Activated naive CD4-positive, alpha-beta T cell treated with anti-CD3 and anti-CD28 coated beads, Interleukin-2, amount 50 U/mL, for 16 hours (primary cell): ENCODE measurements at places on chromosomes 1 and 21.

DNA sequence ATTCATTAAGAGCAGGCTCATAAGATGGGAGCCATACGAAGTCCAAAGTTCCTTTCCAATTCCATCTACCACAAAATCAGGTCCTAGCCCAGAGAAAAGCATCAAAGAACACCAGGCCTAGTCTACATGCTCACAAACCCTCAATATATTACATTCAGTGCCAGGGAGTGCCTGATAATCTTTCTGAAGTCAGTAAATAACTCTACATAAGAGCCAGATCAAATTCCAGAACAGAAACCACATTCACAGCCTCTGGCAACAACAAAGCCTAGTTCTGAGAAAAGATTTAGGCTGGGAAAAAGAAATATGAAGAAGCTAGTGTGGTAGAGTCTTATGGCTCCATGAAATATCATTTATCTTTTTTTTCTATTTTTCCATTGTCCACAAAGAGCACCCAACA, 40.5 kb upstream of the RBBP5 start:
- no peak for DNase-seq

- DNase-seq: no peak
These were observed 5.9 kb upstream of the TAGLN2 start for GRCh38 chr1:159931101-159931794.

DNA sequence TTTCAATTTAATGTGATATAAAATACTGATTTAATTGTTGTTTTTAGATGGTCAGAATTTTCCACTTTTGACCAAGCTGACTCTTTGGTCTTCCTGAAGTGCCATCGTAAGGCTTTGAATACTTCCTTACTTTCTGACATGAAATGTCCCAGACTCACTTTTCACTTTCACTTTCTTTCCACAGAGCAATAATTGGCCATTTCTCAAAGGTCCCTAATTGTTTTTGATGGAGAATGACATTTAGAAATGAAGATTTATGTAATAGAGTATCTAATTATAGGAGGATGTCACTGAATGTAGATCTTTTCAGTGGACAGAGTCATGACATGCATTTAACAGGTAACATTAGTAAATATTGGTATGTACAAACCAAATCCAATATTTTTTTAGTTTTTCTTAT, 1141.6 kb downstream of the KCNT2 start:
- DNase-seq: no peak

DNA sequence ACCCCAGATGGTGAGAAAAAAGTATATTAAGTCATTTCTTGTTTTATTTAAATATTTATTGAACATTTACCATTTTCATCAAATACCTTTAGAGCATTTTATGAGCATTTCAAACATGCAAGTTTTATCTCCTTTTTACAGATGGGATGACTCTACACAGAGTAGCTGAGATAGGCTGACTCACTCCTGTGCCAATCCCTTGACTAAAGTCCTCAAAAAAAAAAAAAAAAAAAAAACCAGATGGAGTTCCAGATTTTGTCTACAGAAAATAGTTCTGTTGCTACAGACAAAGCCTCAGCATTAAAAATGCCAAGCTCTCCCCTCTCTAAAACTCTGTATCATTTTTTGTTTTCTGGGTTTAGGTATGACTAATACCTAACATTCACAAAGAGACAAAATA, 303.0 kb upstream of the PLD5 start:
- DNase-seq: no peak

GRCh38 chr1:23384312-23385058, 14.8 kb upstream of the ZNF436 start:
- no peak for DNase-seq

- no peak for DNase-seq
These were observed 97.3 kb downstream of the TTLL7 start for GRCh38 chr1:83901547-83902155.

DNA sequence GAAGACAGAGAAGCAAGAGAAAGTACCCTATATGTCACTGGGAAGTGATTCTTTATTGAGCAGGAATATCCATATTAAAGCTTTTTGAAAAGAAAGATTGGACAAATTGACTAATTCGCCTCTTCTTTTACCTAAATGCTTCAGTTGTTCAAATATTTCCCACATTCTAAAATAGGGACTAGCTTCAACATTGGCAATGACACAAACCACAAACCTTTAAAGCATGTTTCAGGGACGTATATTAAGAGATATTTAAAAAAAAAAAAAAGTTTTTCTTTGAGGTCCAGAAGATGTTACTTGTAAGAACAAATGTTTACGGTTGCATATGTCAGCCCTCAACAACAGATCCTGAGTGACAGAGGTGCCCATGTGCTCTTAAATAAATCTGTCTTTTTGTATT, 235.0 kb upstream of the NFIA start:
- DNase-seq: no peak

DNA sequence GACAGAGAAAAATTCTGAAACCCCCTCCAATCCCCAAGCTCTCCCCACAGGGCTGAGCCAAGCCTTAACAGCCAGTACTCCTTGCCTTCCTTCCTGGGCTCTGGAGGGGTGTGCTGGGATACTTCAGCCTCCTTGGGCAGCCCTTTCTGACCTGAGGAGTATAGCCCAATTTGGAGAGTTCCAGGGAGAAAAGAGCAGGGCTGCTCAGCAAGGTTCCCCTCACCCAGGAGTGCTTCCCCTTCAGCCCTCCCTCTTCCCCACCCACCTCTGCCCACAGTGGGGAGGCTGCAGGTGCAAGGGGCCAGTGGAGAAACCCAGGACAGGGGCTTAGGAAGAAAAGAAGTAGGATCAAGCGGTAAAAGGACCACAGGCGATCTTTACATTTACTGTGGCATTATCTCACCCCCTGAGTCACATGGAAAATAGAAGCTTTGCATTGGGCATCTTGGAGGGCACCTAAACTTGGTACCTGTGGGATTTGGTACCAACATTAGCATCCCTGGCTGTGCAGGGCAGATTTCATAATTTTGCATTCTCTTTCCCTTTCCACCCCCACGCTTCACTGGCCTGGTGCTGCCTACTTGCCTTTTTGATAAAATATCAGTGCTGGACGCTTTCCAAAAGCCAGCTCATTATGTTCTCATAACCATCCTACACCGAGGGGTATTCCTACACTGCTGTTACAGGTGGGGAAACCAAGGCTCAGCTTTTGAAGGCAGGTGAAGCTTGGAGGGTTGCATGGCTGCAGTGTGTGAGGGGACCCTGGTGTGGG, 2.8 kb upstream of the ADORA1 start:
- DNase-seq: no peak
